Activated CD4-positive, alpha-beta T cell treated with anti-CD3 and anti-CD28 coated beads for 1 hour (primary cell): ENCODE measurements at places on chromosomes 12 and 14.

DNA sequence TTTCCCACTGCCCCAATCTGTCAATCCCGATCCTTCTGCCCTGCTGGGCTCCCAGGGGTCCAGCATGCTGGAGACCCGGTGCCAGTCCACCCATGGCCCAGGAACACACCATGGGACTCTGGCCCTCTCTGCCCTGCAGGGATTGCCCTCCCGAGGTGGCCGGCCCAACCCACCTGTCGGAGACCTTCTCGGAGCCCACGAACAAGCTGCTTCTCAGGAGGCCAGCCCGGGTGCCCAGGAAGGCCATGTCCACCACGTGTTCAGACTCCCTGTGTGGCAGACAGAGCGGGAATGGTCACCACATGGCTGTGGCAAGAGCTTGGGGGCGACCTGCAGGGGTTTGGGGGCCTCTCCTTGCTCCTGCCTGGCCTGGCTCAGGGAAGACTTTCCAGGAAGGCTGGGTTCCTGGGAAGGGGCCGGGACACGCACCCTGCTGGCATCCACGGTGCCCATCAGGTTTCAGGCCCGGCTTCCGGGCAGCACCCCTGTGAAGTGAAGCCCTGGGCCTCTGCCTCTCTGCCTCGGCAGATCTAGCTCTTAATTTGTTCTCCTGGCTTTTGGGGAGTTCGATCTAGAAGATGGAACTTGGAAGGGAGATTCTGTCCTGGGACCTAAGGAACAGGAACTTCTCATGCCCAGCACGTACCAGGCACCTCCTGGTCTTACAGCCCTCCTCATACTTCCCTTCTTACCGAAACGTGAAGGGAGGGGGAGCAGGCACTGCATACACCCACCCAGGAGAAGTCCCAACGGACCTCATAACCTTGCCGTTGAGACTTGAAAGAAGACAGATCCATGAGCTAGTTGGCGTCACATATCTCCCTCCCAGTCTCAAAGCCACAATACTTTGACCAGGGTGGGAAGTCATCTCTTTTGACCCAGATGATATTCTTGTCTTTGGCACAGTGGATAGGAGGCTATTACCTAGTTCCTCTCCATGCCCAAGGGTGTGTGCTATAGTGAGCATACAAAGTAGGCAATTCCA is 26.3 kb downstream of the LRTM2 start:
- no peak for DNase-seq

- no peak for DNase-seq
These were observed 30.5 kb downstream of the USP44 start for GRCh38 chr12:95520816-95521215.

DNA sequence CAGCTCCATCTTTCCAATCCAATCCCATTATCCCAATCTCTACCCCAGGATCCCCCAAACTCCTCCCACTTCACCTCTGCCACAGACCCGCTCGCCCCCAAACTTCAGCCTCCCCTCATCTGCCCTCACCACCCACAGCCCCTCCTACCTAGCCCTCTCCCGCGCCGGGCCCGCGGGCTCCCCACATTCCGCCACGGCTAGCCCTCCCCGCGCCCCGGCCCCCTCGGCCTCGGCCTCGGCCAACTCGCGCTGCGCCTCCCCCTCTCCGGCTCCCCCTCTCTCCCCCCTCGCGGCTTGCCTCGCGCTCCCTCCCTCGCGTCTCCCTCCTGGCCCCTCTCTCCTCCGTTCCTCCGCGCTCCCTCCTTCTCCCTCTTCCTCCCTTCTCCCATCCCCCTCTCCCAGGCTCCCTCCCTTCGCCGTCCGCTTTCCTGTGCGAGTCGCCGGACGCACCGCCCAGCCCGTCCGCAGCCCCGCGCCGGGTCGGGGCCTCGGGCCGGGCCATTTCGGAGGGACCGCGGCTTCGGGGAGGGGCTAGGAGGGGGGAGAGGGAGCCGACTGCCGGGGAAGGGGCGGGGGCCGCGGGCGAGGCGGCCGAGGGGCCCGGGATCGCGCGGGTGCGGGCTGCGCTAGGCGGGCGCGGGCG is at the start of gene ATN1:
Gene ATN1 (plus strand): TSS at position 581 of the 643 bp plus-strand sequence. CDS start 6,043 bp downstream, outside the sequence.
- no peak for DNase-seq

DNA sequence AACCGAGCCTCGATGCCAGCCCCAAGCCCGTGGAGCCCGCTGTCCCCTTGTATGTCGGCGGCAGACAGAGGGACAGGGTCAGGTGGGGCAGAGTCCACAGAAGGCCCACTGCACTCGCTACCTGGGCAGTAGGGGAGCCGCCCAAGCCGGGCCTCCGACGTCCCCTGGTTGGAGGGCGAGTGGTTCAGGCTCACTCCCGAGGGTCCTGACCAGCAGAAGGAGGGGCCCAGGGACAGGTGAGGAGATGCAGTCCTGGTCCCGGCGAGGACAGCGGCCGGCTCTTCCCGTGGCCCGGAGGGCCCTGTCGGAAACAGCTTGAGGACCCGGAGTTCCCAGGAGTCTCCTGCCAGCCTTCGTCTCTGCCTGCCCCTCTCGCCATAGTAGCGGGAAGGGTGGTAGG is 216.7 kb upstream of the SFSWAP start:
- no peak for DNase-seq

DNA sequence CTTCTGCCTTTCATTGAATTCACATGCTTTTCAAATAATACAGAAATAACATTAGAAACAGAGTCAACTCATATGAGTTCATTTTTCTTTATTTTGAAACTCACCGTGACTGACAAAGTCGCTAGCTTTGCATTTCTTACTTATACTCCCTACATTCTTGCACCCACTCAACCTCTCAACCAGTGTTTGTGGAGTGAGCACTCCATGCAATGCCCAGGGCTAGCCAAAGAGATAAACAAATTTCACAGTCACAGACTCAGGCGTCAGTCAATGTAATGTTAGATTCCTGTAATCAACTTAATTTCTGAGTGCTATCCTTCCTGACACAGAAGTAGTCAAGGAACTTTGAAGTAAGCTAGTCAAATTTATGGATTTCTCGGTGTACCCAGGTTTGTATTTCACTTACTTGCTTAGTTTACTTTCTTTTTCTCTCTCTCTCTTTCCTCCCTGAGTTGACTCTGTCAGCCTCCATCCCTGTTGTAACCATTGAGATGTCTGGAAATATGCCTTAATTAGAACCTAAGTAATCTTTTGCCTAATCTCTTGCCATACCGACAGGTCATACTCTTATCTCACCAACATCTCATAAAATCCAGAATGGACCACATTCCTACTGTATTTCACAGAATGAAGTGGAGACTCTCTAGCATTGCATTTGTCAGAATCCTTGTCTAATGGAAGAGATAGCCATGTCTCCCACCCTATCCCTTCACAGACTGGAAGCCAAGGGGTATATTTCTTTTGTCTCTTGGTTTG is 413.0 kb downstream of the AEBP2 start:
- DNase-seq: no peak

DNA sequence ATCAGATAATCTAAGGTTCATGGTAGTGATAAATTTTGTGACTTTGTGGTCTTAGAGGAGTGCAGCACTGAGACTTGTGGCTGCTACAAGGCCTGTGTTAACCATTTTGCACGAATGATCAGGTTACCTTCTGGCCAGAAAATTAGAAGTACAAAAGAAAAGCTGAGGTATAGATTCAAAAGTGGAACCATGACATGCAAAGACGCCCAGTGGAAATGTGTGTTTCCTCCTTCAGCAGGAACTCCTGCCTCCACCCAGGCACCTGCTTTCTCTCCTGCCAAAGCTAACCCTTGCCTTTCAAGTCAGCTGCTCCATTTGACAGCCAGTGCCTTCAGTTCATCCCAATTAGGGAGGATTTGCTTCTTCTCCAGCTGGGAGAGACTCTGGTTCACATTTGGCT is 10.1 kb downstream of the PDE6H start:
- DNase-seq: no peak
